ENCODE measurements at places on chromosomes 5 and 9.

GRCh38 chr5:178492278-178492677 lies 97.9 kb downstream of the COL23A1 start:
- DNase-seq, result no peak

GRCh38 chr5:19855931-19856330 lies 132.1 kb downstream of the CDH18 start:
- no peak for DNase-seq

DNA sequence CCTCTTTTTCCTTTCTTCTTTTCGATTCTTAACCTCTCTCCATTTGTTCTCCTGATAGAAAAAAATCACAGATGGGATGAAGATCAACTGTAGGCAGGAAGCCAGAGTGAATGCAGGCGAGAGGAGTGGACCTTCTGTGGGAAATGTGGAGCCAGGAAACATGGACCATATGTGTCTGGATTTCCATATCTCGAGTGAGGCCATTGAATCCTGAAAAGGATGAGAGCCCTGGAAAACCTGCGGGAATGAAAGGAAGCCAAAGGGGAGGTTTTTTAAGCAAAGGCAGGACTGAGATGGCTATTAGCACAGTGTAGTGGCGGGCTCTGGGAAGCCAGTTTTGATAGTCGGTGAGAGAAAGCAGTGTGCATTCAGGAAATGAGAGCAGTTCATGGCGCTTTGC lies 139.5 kb upstream of the C9orf72 start:
- no peak for DNase-seq

GRCh38 chr5:79077680-79078365 lies 8.3 kb downstream of the BHMT2 start:
- DNase-seq, result no peak

- DNase-seq, result no peak
These were observed 189.2 kb upstream of the NR3C1 start for GRCh38 chr5:143592648-143593047.

DNA sequence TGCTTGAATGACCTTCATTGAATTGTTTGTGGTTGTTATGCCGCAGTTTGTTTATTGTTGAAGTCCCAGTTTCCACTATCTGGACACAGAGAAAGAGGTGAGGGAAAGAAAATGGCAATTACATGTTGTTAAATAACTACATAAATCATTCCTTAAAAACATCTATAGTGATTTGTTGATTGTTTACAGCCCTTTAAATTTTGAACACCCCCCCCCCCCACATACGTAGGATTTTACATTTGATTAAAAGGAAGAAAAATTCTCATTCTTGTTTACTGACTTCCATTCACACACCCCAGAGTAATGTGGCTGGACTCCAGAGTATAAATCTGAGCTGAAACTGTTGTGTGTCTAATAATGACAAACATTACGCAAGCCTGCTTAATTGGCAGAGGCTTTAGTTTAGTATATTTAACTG lies 87.1 kb upstream of the FAM174A start:
- no peak for DNase-seq

DNA sequence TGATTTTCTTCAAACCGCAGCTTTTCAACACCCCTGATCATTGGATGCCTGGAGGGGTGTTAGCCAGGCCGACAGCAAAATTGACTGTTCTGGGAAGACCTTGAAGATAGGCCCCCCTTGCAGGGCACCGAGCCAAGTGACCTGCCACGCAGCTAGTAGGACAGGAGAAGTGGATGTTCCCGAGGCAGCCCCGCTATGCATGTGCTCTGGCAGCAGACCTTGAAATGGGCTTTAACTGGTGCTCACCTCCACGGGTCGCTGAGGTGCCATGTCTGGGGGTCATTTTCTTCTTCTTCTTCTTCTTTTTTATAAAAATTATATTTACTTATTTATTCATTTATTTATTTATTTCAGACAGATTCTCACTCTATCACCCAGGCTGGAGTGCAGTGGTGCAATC lies 12.6 kb downstream of the FGF18 start:
- DNase-seq, result no peak

GRCh38 chr9:105681724-105682123 lies 12.6 kb upstream of the TMEM38B start:
- no peak for DNase-seq

- DNase-seq, result no peak
These were observed 52.9 kb upstream of the APC start for GRCh38 chr5:112684737-112685136.

- DNase-seq, result no peak
These were observed 18.2 kb upstream of the MLANA start for GRCh38 chr9:5872511-5872910.

- no peak for DNase-seq
These were observed 44.1 kb downstream of the CAMK4 start for GRCh38 chr5:111268300-111268699.

GRCh38 chr9:34375901-34376595 lies 650 bp downstream of the MYORG start:
- DNase-seq, result no peak

- DNase-seq, result no peak
These were observed 5.9 kb upstream of the MELK start for GRCh38 chr9:36566813-36567221.

- DNase-seq, result no peak
These were observed 451.6 kb downstream of the CDH18 start for GRCh38 chr5:19536387-19536786.

- no peak for DNase-seq
These were observed 125.9 kb downstream of the LHFPL2 start for GRCh38 chr5:78522476-78523260.

- DNase-seq, result no peak
These were observed 28.7 kb downstream of the DIAPH1 start for GRCh38 chr5:141590127-141590526.

DNA sequence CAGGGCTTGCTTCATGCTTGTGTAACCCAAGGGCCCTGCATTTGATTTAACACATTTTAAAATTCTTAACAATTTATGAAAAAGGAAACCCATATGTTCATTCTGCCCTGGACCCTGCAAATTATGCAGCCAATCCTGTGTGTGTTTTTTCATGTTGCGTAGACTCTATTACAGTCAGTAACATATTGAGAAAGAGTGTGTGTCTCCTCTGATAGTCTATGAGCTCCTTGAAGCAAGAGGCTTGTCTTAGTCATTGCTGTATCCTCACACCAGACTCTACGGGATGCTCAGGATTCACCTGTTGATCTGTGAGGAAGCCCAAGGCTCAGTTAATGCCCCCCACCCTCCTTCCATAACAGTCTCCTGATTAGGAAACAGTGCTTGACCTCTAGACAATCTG lies 177.3 kb upstream of the DMAC1 start:
- no peak for DNase-seq

GRCh38 chr9:15369238-15369637 lies 53.4 kb upstream of the SNAPC3 start:
- DNase-seq, result no peak

GRCh38 chr9:97632248-97632984 lies 752 bp downstream of the TSTD2 start:
- DNase-seq, result peak; percentile 44

DNA sequence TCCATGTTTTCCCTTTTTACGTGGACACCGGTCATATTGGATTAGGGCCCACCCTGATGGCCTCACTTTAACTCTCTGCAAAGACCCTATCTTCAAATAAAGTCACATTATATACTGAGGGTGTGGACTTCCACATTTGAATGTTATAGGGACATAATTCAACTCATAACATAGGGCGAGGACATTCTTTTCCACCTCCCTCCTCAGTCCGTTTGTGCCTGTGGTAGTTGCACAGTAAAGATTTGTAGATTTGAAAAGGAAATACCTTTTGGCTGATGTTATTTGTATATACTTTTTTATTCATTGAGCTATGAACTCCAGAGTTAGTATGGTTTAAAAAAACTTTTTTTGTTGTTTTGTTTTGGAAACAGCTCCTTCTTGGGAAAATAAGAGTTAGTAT lies 51.0 kb upstream of the DHFR start:
- DNase-seq, result no peak

DNA sequence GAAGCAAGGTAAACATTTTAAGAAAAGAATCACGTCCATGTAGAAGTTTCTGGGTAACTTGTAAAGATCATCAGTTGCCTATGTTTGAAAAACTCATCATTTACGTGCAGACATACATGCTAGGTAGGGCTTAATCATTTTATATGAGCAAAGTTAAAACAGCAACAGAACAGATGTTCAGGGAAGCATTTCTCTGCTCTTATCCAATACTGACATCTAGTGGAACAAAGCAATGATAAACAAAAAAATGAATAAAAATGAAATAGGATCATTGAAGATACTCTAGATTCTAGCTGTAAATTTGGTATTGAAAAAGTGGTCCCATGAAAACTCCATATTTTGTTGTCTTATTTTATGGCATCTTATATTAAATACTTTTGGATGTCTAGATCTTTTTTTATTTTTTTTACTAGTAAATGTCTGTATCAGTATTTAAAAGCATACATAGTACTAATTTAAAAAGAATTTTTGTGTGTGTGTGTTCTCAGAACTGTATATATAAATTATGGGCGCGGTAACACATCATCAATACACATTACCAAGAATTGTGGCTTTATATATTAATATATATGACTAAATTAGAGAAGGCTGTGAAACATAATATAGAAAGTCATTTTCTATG lies 1050.2 kb downstream of the CDH12 start:
- peak; percentile 29 for DNase-seq

DNA sequence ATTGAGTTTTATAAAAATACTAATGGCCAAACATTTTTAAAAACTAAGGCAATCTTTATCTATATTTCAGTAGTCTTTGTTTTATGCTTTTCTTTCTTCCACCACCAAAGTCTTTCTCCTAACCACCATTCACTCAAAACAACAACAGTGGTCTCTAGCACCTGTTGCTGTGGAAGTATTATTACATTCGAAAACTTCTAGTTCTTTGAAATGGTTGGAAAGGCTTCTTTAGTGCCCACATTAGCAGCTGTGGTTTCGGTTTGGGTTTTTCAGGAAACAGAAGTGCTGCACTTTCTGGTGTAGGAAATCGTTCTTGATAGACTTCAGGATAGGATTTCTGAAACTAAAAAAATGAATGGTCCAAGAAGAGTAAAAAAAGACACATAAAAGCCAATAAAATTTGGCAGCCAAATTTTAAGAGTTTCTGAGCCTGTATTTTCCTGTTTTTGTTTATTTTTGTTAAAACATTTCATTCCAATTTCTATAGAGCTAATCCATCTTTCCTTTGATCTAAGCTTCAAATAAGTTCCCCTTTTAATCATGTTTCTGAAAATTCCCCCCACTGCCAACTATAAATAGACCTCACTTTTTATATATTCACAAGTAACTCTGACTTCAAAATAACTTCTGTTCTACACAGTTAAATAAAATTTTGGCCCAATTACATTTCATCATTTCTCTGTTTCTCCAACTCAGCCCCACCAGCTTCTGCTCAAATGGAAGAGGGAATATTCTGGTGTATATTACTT lies 102.2 kb downstream of the DEPDC1B start:
- no peak for DNase-seq

DNA sequence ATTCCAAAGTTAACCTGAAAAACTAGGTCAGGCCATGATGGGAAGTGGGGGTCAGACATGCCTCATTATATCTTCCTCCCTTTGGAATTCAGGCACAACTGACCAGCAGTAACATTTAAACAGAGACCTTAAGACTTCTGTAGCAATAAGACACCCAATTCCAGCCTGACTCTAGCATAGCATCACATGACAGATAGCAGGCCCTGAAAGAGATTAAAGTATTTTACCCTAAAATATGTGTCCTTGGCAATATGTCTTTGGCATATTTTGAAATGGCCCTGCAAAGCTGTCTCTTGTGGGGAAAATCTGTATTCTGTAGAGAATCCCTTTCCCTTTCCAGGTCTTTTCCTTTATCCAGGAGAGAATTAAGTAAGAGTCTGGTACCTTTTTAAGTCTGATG lies 34.3 kb downstream of the S1PR3 start:
- DNase-seq, result no peak

- DNase-seq, result no peak
These were observed 298.1 kb upstream of the PANK3 start for GRCh38 chr5:168877132-168877892.

DNA sequence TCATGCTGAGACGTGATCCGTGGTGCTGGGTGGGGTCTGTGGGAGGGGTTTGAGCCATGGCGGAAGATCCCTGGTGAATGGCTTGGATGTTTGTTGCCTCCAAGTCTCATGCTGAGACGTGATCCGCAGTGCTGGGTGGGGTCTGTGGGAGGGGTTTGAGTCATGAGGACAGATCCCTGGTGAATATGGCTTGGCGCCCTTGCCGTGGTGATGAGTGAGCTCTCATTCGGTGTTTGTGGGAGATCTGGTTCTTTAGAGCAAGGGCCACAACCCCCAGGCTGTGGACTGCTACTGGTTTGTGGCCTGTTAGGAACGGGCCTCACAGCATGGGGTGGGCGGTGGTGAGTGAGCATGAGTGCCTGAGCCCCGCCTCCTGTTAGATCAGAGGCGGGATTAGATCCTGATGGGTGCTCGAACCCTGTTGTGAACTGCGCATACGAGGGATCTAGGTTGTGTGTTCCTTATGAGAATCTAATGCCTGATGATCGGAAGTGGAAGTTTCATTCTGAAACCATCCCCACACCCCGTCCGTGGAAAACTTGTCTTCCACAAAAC lies 31.2 kb downstream of the NKD2 start:
- DNase-seq, result no peak

DNA sequence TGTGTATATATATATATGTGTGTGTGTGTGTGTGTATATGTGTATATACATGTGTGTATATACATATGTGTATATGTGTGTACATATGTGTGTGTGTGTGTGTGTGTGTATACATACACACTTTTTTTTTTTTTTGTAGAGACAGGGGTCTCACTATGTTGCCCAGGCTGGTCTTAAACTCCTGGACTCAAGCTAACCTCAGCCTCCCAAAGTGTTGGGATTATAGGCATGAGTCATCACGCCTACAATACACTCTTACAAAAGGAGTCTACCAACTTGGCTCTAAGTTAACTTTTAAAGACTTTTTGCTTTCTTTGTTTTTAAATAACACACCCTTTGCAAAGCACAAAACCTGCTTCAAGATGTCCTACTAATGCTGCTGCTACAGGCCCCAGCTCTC lies 2.1 kb downstream of the C9orf78 start:
- DNase-seq, result no peak

- DNase-seq, result no peak
These were observed 126.9 kb upstream of the MAP3K1 start for GRCh38 chr5:56688402-56688801.

GRCh38 chr9:127767909-127768331 lies 10.5 kb downstream of the SH2D3C start:
- DNase-seq, result no peak

- DNase-seq, result no peak
These were observed 65.6 kb upstream of the CD180 start for GRCh38 chr5:67262206-67262605.

DNA sequence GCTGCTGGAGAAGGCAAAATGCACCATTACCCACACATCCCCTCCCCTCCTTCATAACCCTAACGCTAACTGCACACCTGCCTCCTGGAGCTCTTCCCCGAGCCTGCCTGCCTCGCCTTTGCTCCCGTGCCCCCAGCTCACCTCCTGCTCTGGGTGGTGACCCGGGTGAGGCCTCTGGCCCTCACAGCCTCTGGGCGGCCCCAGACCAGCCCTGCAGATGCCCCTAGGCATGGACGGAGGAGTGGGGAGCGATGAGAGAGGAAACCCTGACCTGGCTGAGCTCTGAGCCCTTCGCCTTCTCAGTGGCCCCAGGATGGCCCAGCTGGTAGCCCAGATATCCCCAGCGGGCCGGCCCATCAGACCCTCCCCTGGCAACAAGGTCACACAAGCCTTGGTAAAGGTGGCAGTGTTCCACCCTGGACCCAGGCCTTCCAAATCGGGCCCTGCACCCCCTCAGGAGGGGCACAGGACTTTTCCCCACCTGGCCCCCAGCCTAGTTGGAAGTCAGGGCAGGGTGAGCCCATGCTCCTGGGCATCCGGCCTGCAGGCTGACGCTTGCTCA lies 14.5 kb upstream of the CAMSAP1 start:
- DNase-seq, result no peak

- no peak for DNase-seq
These were observed 94.4 kb downstream of the TMEM215 start for GRCh38 chr9:32877639-32878217.

All from forelimb muscle (tissue), 1 donor.